ENCODE measurements at places on chromosomes 12 and 14.

- DNase-seq = no peak
Measured at GRCh38 chr12:26523708-26524150, 309.3 kb downstream of the ITPR2 start.

GRCh38 chr14:65164068-65164824 lies 61.9 kb upstream of the MAX start:
- DNase-seq = peak; percentile 35

DNA sequence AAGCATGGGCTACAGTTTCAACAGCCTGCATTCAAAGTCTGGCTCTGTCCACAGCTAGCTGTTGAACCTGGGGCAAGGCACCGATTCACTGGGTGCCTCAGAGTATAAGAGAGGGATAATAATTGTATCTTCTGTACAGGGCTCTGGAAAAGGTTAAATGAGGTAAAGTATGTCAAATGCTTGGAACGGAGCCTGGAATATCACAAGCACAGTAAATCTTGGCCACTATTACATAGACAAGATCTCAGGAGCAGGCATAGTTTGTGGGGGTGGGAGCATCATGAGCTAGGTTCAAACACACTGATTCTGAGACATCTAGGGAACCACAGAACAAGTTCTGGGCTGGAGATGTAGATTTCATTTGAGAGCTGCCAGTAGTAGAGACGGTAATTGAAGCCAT lies 203.7 kb upstream of the NUDT4 start:
- DNase-seq = no peak

DNA sequence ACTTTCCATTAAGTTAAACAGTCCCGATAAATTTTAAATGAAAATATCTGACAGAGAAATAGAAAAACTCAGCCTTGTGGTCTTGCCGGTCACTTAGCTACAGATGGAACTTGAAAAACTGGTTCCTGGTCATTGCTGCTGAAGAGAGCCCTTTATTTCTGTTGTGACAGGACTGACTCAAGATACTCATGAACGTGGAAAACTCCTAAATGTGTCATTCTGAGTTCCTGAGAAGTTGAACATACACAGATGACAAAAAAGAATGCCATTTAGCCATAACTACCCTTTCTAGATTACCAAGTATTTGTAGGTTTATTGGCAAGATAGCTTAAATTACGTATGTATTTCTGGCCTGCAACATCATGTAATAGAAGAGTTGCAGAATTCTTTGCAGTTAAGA lies 134.2 kb downstream of the HMGA2 start:
- DNase-seq = no peak

- no peak for DNase-seq
Measured at GRCh38 chr12:102567031-102567985, 86.9 kb upstream of the IGF1 start.

Measured in stimulated activated naive CD8-positive, alpha-beta T cell treated with anti-CD3 and anti-CD28 coated beads, Interleukin-15, amount 100 ng/mL, for 72 hours (primary cell).